ENCODE measurements at places on chromosomes 1 and 21. TPM values are rescaled to one million over a fixed set of nuclear protein-coding genes. Genes with fewer than 3 reads are reported as not detected.
A peak's percentile ranks its signal among the peaks of the same experiment; 100 is the strongest.

GRCh38 chr1:205701420-205701819 lies 21.1 kb upstream of the SLC45A3 start:
- peaks cover 8% of the 10 kb centered on the region for H3K4me1 ChIP-seq
- DNase-seq: no peak
- H3K36me3 ChIP-seq: peaks cover 6% of the 10 kb centered on the region
- H3K27ac ChIP-seq: no peak overlapping the region
- H3K27me3 ChIP-seq: no peaks in the 10 kb centered on the region

DNA sequence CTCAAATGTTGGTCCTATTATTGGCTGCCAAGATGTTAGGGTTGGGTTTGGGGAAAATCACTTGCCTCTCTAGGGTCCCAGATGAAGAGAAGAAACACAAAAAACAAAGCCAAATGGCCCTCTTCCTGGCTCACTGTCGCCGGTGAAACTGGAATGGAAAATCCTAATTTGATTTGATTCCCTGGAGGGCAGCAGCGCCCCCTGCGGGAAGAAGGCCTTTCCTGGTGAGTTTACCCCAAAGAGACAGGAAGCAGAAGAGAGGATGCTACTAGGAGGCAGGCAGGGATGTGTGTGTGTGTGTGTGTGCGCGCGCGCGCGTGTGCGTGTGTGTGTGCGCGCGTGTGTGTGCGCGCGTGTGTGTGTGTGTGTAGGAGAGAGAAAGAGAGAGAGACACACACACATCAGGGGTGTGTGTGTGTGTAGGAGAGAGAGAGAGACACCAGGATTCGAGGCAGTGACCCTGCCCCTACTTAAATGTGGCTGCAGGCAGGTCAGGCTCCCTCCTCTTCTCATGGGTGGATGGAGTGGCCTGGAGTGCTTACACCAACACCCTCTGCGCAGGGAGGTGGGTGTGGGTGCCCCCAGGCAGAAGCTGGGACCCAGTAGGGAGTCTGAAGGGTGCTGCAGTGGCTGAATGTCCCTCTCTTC lies 3.1 kb upstream of the SELENON start:
- peak; percentile 87 for DNase-seq
- H3K36me3 ChIP-seq: no peaks in the 10 kb centered on the region
- peak overlapping the region; percentile 70 for H3K27ac ChIP-seq
- peaks cover 50% of the 10 kb centered on the region for H3K4me1 ChIP-seq

GRCh38 chr21:28439788-28440187 lies 552.9 kb downstream of the LTN1 start:
- no peaks in the 10 kb centered on the region for H3K4me1 ChIP-seq
- no peaks in the 10 kb centered on the region for H3K27me3 ChIP-seq
- no peak for DNase-seq
- no peak overlapping the region for H3K4me3 ChIP-seq
- H3K36me3 ChIP-seq: no peaks in the 10 kb centered on the region

DNA sequence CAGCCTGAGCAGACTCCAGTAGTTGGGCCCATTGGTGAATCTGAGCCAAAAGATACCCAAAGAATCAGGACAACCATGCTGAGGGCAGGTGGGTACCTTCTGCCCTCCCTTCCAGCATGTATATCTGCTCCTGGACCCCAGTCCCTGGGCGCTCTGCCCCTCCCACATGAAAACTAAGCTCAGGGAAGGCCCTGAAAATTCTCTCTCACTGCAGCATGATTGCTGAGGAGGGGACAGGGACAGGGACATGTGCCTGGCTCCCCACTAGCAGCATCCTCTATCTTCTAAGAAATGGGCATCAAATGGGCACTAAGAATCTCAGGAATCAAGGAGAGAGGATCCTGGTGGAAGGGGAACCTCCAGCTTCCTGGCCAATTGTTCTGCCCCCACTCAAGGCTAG lies 446.0 kb downstream of the MATN1 start:
- H3K36me3 ChIP-seq: no peaks in the 10 kb centered on the region
- H3K27me3 ChIP-seq: peaks cover 16% of the 10 kb centered on the region
- H3K4me1 ChIP-seq: peaks cover 2% of the 10 kb centered on the region

DNA sequence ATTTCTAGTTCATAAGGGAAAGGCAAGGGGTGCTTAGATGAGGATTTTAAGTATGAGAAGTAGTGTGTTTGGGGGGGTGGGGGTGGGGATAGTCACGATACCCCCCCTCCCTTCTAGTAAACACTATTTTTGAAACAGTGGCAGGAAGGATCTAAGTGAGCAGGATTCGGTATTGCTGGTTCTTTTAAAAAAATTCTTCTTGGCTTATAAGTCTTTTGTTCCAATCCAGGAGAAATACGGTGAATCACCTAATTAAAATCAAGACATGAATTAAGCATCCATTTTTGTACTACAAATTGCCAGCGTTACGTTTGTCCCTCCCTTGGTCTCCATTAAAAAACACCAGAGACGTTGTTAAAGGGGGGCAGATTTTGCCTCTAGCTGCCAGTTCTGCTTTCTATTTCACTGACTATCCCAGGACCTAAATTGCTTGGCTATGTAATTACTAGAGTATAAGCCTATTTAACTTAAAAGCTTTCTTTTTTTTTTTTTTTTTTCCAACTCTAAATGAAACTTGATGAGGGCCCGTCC lies 911 bp downstream of the LMO4 start:
- no peaks in the 10 kb centered on the region for H3K27me3 ChIP-seq
- peak overlapping the region; percentile 97 for H3K27ac ChIP-seq
- H3K4me1 ChIP-seq: peaks cover 39% of the 10 kb centered on the region
- peak; percentile 32 for DNase-seq
- peaks cover 25% of the 10 kb centered on the region for H3K36me3 ChIP-seq

- no peaks in the 10 kb centered on the region for H3K27me3 ChIP-seq
- H3K4me1 ChIP-seq: no peaks in the 10 kb centered on the region
- H3K36me3 ChIP-seq: no peaks in the 10 kb centered on the region
- no peak overlapping the region for H3K27ac ChIP-seq
- no peak for DNase-seq
These were observed 46.9 kb downstream of the SLX9 start for GRCh38 chr21:44986471-44987291.

GRCh38 chr1:153032677-153033308 lies 1.8 kb downstream of the SPRR1B start:
- H3K4me1 ChIP-seq: no peaks in the 10 kb centered on the region
- peaks cover 10% of the 10 kb centered on the region for H3K27me3 ChIP-seq
- no peak overlapping the region for H3K27ac ChIP-seq
- H3K36me3 ChIP-seq: no peaks in the 10 kb centered on the region
- no peak overlapping the region for H3K4me3 ChIP-seq

GRCh38 chr1:95183952-95184351 lies 50.1 kb upstream of the RWDD3 start:
- peaks cover 7% of the 10 kb centered on the region for H3K27me3 ChIP-seq
- DNase-seq: no peak
- no peaks in the 10 kb centered on the region for H3K36me3 ChIP-seq
- no peak overlapping the region for H3K27ac ChIP-seq

GRCh38 chr1:8711151-8711550 lies 106.3 kb downstream of the RERE start:
- DNase-seq: no peak
- no peak overlapping the region for H3K27ac ChIP-seq
- H3K4me1 ChIP-seq: peaks cover 25% of the 10 kb centered on the region
- no peak overlapping the region for H3K4me3 ChIP-seq

GRCh38 chr21:41980561-41980960 lies 26.7 kb upstream of the C2CD2 start:
- H3K27ac ChIP-seq: no peak overlapping the region
- H3K36me3 ChIP-seq: no peaks in the 10 kb centered on the region
- DNase-seq: no peak

DNA sequence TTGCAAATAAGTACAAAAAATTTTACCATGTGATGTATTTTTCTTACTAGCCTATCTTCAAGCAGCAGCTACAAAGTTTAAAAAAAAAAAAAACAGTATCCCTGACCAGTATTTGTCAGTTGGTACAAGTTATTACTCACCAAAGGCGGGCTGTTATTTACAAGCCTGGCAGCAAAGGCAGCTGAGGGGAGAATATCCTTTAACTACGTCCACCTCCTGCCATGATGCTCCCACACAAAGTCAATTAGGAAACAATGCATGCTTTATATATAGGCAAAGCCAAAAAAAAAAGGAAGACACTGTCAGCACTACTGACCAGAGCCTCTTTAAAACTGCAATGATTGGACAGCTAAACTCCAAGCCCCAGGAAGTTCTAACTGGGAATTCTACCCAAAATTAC lies 13.7 kb downstream of the PSMA5 start:
- DNase-seq: no peak
- no peak overlapping the region for H3K4me3 ChIP-seq
- peaks cover 71% of the 10 kb centered on the region for H3K36me3 ChIP-seq
- peaks cover 2% of the 10 kb centered on the region for H3K4me1 ChIP-seq
- H3K27ac ChIP-seq: no peak overlapping the region

DNA sequence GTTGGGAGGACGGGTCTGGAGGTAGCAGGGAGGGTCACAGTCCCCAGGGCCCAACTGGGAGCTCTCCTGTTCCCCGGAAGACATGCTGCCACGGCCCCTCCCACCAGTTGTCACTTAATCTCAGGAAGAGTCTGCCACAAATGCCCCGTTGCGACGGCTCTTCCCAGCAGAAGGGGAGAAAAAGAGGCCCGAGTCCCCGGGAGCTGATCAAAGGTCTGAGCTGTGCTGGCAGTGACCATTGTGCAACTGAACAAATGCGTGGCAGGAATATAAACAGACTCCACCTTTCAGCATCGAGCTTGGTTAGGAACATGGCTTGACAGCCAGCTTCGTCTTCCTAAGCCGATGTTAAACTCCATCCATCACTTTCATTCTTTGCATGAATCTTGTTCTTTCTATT lies 27.8 kb upstream of the ZBTB21 start:
- H3K4me1 ChIP-seq: no peaks in the 10 kb centered on the region
- H3K27me3 ChIP-seq: no peaks in the 10 kb centered on the region
- H3K27ac ChIP-seq: no peak overlapping the region
- H3K36me3 ChIP-seq: no peaks in the 10 kb centered on the region
- DNase-seq: no peak
- H3K4me3 ChIP-seq: no peak overlapping the region

GRCh38 chr1:42936309-42937078 lies 22.2 kb downstream of the SLC2A1 start:
- H3K27ac ChIP-seq: peak overlapping the region; percentile 97
- no peak for DNase-seq
- peak overlapping the region; percentile 37 for H3K4me3 ChIP-seq
- peaks cover 97% of the 10 kb centered on the region for H3K4me1 ChIP-seq
- peaks cover 79% of the 10 kb centered on the region for H3K36me3 ChIP-seq
- H3K27me3 ChIP-seq: no peaks in the 10 kb centered on the region

- no peak overlapping the region for H3K27ac ChIP-seq
- H3K4me3 ChIP-seq: no peak overlapping the region
- DNase-seq: no peak
- peaks cover 35% of the 10 kb centered on the region for H3K4me1 ChIP-seq
- H3K36me3 ChIP-seq: peaks cover 43% of the 10 kb centered on the region
These were observed 12.1 kb downstream of the LRRC8B start for GRCh38 chr1:89536555-89537341.

Gene ATP6V1G3
- not detected for total RNA-seq

Gene UMODL1
- not detected for total RNA-seq

Gene ZMYND12
- total RNA-seq: 0.63 TPM

Gene SLC35D1
- 11.4 TPM for total RNA-seq

Gene SYTL1
- 83.1 TPM for total RNA-seq

Gene GPR161
- total RNA-seq: not detected

Gene APCS
- not detected for total RNA-seq

Gene LRRC3
- 3.4 TPM for total RNA-seq
